Hematopoietic multipotent progenitor cell treated with erythropoietin and hydrocortisone succinate and interleukin-3 and kit ligand, for 15 days (in vitro differentiated cells): ENCODE measurements at places on chromosomes 3 and 15.

- no peak for DNase-seq
These were observed 235.3 kb downstream of the CDIN1 start for GRCh38 chr15:36814708-36815107.

DNA sequence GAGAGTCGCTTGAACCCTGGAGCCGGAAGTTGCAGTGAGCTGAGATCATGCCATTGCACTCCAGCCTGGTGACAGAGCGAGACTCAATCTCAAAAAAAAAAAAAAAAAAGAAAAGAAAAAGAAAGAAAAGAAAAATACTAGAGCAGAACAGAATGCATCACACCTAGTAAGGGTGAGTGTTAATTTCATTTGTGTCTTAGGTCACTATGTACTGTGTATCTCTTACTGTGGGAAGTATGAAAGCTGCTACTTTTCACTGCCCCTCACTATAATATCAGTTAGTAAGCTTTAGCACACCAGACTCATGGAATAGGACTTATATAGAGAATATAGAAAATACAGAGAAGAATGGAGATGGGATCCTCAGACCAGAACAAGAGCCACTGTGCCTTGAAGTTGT lies 45.9 kb upstream of the RASA2 start:
- no peak for DNase-seq

GRCh38 chr15:58086491-58086890 lies 21.0 kb upstream of the ALDH1A2 start:
- no peak for DNase-seq

GRCh38 chr15:67521783-67522568 lies 1.0 kb downstream of the C15orf61 start:
- DNase-seq: peak; percentile 22

DNA sequence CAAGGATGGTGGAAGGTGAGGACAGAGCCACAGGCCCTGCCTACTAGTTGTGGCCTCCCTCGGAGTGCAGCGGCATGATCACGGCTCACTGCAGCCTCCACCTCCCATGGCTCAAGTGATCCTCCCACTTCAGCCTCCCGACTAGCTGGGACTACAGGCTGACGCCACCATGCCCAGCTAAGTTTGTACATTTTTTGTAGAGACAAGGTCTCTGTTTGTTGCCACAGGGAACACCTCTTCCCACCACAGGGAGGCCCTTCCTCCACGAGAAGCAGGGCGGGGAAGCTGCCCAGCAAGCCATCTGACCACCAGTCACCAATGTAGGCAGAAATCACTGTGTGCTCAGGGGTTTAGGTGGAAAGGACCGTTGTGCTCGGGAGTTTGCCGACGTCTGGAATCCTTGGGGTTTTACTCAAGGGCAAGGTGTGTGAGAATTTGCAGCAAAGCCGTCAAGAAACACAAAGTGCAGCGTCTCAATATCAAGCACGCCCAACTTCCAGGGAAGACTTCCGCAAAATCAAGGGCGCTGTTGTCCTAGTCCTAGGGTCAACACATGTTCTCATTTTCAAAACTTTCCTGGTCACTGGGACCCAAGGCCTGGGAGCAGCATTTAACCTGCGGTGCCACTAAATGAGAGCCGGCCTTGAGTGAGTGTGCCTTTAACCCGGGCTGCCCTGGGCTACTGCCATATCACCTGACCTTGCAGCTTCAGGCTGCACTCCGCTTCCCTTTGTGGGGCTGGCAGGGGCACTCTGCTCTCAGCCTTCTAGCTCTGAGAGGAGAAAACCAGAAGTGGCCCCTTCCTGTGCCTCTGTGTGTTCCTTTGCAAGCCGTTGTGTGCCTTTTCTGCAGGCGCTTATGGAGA lies 65.7 kb downstream of the SLC12A8 start:
- DNase-seq: no peak

- no peak for DNase-seq
These were observed 88.2 kb downstream of the FAIM start for GRCh38 chr3:138696666-138697370.
